ENCODE measurements at places on chromosomes 4 and X. TPM values are rescaled to one million over a fixed set of nuclear protein-coding genes. Genes with fewer than 3 reads are reported as not detected.
A peak's percentile ranks its signal among the peaks of the same experiment; 100 is the strongest.

- peak; percentile 60 for DNase-seq
These were observed 137.6 kb downstream of the EGF start for GRCh38 chr4:110049951-110050925.

- no peak for DNase-seq
These were observed 30.3 kb downstream of the LRPAP1 start for GRCh38 chr4:3501825-3502425.

DNA sequence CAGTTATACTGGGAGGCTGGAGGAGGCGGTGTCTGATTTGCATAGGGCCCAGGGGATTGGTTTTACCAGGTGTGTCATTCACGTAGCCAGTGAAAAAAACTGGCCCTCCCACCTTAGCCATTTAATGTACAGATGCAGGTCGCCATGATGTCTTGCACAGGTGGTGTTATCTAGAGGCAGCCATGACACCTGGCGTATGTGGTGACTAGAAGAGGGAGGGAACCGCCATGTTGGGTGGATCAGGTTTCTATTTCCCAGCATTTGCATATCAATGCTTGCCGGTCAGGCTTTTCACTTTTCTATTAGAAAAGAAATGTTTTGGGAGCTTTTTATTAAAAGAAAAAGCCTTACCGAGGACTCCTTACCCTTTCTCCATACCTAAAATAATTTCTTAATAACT, 523.4 kb downstream of the ADGRL3 start:
- DNase-seq, result no peak

DNA sequence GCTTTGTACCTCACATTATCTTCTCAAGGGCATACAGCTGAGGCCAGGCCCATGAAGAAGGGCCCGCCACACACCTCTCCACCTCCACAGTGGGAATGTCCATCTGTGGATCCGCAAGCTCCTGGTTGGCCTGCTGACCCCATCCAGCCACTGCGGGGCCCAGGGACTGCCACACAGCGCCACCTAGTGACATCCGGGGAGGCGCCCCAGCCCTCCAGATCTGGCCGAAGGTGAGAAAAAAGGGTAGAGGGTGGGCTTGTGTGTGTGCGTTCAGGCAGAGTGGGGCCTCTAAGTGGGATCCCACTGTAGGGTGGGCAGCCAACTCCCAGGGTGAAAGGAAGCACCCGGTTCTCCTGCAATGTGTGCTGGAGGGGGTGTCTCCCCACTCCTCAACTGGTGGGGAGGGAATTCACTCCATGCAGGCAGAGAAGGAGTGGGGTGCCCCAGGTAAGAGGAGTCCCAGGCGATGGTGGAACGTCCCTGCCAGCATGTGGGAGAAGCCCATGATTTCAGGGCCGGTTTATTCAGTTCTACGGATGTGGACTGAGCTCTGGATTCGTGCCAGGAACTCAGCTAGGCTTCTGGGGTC, 117.3 kb downstream of the ENPP6 start:
- DNase-seq, result no peak

GRCh38 chr4:113639326-113639725, 122.2 kb downstream of the CAMK2D start:
- DNase-seq, result no peak

DNA sequence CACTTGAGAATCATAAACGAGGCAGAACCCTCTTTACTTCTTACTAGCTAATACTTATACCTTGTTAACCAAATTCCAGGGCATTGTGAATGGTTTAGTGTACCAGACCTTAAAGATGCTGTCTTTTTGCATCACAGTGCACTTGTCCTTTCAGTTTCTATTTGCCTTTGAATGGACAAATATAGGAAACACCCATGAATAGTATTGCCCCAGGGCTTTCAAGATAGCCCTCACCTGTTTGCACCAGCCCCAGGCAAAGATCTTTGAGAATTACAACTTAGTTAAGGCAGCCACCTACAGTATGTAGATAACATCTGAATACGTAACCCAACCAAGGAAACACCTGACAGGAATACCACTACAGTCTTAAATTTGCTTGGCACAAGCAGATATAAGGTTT, 60.8 kb upstream of the CT45A1 start:
- DNase-seq, result no peak

GRCh38 chr4:138639018-138639741, 376.4 kb upstream of the NOCT start:
- DNase-seq, result peak; percentile 4

DNA sequence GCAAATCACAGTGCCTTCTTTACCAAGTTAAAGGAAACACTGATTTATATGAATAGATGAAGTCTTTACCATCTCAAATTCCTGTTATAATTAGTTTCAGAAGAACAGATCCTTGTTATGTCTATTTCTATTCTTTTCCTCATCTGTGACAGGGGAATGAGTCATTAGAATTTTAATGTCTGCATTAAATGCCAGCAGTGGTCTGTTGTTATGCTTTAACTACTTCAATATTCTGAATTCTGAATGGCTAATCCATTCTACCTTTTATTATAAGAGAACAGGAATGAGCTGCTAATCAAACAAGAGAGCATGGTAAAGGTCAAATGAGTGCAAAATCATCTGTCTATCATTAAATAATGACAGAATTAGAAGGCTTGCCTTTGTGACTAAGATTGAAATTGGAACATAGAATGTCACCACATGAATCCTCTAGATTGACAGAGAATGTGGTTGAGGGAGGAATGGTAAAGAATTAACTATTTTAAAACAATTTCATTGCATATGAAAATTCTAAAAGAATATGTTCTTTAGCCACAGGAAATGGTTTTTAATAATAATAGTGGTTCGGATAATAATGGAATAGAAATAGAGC, 935.5 kb downstream of the ADGRL3 start:
- no peak for DNase-seq

GRCh38 chrX:140337263-140337662, 167.6 kb downstream of the SOX3 start:
- DNase-seq, result no peak

DNA sequence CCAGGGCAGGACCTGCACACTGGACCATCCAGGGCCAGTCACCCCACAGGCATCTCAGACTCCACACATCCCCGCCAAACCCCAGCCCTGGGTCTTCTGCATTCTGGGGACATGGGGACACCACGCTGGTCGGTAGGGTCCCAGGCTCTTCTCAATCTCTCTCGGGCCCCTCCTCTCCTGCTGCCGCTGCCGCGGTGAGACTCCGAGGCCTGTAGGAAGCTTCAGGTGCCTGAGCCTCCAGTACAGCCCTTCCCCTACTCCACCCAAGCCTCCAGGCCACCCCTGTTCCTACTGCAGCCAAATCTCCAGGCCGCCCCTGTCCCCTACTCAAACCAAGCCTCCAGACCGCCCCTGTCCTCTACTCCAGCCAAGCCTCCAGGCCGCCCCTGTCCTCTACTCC, 5.5 kb upstream of the ASMT start:
- no peak for DNase-seq

GRCh38 chr4:147913137-147913536, 181.2 kb downstream of the ARHGAP10 start:
- DNase-seq, result no peak

DNA sequence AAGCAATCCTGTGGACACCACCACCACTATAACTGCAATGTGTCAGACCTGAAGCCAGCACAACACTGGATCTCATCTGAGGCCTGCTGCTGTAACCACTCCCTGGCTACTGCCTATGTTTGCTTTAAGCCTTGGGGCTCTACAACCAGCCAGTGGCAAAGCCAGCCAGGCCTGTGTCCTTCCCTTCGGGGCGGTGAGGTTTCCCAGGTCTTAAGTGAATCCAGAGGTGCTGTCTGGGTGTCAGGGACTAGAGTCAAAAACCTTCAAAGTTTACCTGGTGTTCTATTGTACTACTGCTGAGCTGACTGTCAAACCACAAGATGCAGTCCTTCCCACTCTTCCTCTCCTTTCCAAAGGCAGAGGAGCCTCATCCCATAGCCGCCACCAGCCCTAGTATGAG, 750.5 kb downstream of the FAM133A start:
- DNase-seq, result no peak

- peak; percentile 78 for DNase-seq
These were observed 137.4 kb downstream of the FRYL start for GRCh38 chr4:48642421-48643374.

GRCh38 chr4:184896868-184897715, 71.3 kb upstream of the ACSL1 start:
- DNase-seq, result no peak

DNA sequence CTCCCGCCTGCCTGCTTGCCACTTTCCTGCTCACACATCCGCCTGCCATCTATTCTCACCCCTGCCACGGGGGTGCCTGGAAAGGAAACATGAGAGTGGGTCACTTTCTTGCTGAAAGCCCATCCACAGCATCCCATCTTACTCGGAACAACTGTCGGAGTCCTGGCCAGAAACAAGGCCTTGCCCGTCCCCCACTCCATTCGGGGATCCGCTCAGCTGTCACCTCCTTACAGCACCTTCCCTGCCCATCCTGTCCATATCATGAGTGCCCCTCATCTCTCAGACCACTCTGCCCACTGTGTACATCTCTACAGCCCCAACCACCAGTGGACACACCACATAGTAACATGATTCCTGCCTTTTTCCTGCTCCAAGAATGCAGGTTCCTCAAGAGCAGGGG, 6.4 kb downstream of the EVC2 start:
- DNase-seq, result no peak

Gene UTP3
- total RNA-seq, result 15.5 TPM

Gene PRR32
- not detected for total RNA-seq

Gene SMR3B
- total RNA-seq, result not detected

Gene SHROOM4
- 22.9 TPM for total RNA-seq

Gene PFKFB1
- total RNA-seq, result under 0.01 TPM

Gene CLIC2
- total RNA-seq, result 8.9 TPM

Gene EIF1AX
- 23.3 TPM for total RNA-seq

Gene LIMCH1
- 20.7 TPM for total RNA-seq

Gene TCEAL1
- total RNA-seq, result 18.5 TPM

Gene MSANTD1
- total RNA-seq, result 0.40 TPM

Gene FRG2
- total RNA-seq, result not detected

All from lung microvascular endothelial cell (primary cell).